ENCODE measurements at places on chromosomes 4 and X.
A peak's percentile ranks its signal among the peaks of the same experiment; 100 is the strongest.

DNA sequence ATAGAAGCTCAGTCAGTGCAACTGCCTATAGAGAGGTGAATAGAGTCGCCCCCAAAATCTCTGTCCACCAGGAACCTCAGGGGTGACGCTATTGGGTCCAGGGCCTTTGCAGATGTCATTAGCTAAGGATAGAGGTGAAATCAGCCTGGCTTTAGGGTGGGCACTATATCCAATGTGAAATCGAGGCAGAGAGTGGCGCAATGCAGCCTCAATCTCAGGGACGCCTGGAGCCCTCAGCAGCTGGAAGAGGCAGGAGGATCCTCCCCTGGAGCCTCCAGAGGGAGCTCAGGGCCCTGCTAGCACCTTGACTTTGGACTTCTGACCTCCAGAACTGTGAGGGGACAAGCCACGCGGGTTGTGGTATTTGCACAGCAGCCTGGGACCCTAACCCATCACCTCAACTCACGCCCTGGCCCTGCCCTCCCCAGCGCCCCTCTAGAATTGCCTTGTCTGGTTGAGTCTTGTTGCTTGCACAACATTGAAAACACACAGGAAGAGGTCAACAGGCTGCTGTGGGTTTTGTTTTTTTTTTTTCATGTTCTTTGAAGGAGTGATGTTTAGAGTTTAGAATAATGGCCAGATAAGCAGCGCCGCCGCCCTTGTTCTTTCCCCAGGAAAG, 89.4 kb upstream of the PSAPL1 start:
- no peak for DNase-seq

GRCh38 chr4:53734584-53735353, 143.5 kb upstream of the LNX1 start:
- DNase-seq: no peak

GRCh38 chrX:136546371-136546781, 14.4 kb downstream of the VGLL1 start:
- DNase-seq: no peak

DNA sequence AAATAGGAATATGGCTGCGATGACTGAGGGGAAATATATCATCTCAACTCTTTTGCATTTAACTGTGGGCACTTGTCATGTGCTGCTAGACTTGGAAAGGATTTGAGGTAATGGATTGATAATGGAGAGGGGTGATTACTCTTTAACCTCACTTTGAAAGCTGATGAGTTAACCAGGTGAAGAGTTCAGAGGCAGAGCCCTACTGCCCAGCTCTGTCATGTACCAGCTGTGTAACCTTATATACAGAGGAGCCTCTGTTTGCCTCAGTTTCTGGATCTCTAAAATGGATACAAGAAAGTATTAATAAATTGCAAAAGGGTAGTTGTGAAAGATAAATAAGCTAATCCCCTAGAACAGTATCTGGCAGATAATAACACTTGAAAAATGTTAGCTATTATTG, 51.5 kb downstream of the WDR19 start:
- DNase-seq: no peak

- DNase-seq: no peak
These were observed 46.2 kb downstream of the RGS12 start for GRCh38 chr4:3338976-3339531.

GRCh38 chr4:172785613-172786012, 383.0 kb upstream of the GALNT7 start:
- no peak for DNase-seq

DNA sequence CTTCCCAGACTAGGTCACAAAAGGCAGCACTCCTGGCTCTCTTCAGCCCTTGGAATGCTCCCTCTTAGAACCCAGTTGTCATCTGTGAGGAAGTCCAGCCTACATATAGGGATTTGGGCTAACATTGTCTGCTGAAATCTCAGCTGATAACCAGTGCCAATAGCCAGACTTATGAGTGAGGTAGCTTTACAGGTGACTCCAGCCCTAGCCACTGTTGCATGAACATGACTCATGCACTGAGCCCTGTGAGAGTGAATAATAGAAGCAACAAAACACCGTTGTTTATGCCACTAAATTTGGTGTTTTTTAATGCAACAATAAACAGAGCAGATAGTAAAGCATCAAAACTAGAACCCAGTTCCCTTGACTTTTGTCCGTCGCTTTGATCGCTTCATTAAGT, 433.2 kb downstream of the STIM2 start:
- DNase-seq: no peak

DNA sequence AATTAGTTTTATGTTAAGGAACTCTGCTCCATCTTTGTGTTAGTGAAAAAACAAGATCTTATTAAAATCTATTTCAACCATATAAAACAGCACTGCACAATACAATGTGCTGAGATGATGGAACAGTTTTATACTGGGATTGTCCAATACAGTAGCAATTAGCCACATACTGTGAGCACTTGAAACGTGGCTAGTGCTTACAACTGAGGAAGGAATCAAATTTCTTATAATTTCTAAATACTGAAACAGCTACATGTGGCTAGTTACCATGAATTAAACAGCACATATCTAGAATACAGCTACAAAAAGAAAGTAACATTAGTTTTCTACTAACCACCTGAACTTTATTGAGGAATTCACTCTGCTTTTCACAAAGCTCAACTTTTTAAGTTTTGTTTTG, 14.7 kb downstream of the NFXL1 start:
- no peak for DNase-seq

- DNase-seq: no peak
These were observed 74.1 kb downstream of the EVC start for GRCh38 chr4:5784960-5785611.

DNA sequence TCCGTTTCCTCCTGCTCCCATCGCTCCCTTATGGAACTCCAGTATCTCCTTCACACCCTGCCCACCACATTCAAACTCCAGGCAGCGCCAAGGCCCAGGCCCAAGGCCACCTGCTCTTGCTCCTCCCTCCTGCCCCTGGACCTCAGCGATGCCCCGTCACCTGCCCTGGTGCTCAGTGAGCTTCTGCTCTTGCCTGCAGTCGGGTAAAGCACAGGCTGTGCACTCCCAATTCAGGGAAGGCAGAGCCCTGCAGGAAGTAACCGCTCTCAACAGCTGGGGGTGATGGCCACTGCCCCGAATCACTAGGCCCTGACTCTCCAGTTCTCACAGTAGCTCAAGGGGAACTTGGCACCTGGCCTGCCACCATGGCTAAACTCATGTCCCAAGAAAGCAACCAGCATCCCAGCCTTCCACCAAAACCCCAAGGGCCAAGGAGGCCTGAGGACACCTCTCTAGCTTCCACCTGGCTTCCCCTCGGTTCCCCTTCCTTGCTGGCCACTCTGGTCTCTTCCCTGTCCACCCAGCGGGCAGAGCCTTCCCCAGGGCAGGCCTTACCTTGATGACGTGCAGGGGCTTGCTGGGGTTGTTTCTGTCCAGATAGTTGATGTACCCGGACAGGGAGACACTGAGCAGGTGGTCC, 29.3 kb downstream of the WDR1 start:
- DNase-seq: no peak

GRCh38 chrX:65925005-65925404, 114.9 kb downstream of the VSIG4 start:
- DNase-seq: no peak

DNA sequence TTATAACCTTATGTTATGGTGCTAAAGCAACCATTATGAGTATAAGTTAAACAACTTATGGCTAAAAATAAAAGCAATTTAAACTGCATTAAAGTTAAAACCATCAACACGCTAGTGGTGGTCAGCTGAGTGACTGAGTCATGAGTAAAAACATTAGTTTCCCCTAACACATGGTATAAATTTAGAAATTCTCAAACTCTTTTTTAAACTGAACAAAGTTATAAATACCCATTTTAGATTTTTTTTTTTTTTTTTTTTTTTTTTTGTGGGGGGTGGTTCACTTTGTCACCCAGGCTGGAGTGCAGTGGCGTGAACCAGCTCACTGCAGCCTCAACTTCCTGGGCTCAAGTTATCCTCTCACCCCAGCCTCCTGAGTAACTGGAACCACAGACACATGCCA, 5.4 kb upstream of the BBS7 start:
- DNase-seq: no peak

- no peak for DNase-seq
These were observed 69.6 kb upstream of the APOOL start for GRCh38 chrX:84933956-84934556.

- no peak for DNase-seq
These were observed 95.8 kb upstream of the EGFL6 start for GRCh38 chrX:13473442-13474163.

GRCh38 chrX:124125471-124125870, 164.0 kb downstream of the STAG2 start:
- no peak for DNase-seq

- DNase-seq: no peak
These were observed 217.8 kb downstream of the MID1IP1 start for GRCh38 chrX:39019056-39019455.

DNA sequence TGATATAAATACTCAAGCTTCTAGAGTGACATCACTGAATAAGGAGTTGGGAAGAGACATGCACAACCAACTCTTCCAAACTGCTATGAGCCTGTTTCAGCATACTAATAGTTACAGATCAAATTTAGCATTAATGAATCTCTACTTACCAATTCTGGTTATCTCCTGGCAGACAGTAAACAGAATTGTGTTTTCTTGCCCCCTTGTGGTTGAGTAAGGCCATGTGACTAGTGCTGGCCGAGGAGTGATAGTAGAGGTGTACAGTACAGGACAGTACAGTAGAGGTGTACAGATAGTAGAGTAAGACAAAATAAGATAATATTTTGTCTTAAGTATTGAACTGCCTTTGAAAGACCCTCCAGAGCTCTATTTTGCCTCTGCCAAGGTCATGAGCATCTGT, 681.4 kb downstream of the GABRG1 start:
- DNase-seq: peak; percentile 11

DNA sequence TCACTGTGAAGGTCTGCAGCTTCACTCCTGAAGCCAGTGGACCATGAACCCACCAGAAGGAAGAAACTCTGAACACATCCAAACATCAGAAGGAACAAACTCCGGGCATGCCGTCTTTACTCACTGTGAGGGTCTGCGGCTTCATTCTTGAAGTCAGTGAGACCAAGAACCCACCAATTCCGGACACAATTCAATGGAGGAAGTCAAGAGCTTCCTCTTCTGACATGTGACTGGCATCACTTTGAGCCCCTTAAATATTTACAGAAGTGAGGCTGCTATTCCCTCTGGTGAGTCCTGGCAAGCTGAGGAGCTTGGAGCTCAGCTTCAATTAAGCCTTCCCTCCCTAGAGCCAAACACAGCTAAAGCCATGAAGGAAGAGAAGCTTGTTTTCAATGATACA, 103.5 kb upstream of the SRD5A3 start:
- no peak for DNase-seq

DNA sequence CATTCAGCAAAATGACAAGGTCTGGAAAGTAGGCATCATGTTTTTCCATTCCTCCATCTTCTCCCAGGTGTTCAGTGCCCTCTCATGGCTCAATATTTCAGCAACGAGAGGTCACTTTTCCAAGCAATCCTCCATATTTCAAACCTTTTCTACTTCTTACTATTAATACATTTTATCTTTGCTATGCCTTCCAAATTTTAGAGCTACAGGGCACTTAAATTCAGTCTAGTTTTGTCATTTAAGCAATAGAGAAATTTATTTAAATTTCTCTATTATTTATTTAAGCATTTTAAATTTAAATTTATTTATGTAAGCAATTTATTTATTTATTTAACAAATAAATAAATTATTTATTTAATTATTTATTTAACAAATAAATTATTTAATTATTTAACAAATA, 305.1 kb upstream of the ANXA10 start:
- DNase-seq: no peak

GRCh38 chrX:70444946-70445656, 466 bp downstream of the DLG3 start:
- DNase-seq: no peak

- peak; percentile 82 for DNase-seq
These were observed 1573.5 kb upstream of the TENM3 start for GRCh38 chr4:180669680-180670079.

GRCh38 chr4:46980851-46981250, 12.5 kb downstream of the GABRA4 start:
- no peak for DNase-seq

DNA sequence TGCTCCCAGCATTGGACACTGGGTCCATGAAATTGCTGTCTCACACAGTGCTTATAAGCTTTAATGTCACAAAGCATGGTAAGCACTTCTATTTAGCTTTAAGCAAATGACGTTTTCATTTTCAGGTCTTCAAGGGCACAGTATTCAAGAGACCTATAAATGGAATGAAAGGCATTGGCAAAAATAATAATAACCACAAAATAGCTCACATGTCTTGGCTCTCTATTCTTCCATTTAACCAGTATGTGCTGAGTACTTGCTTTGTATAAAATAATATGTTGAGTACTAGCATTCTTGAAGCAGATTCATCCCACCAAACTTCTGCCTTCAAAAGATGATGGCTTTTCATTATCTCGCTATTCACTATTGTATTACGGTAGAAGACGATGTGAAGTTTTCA, 203.0 kb downstream of the ADAMTS3 start:
- no peak for DNase-seq

GRCh38 chr4:126752126-126752525, 880.6 kb upstream of the INTU start:
- no peak for DNase-seq

GRCh38 chr4:23759066-23759465, 130.8 kb downstream of the PPARGC1A start:
- DNase-seq: no peak

Data from astrocyte of the cerebellum (primary cell).